CD4-positive, alpha-beta T cell treated with Interleukin-10 for 1 hour (primary cell): ENCODE measurements at places on chromosomes 2 and 18.
A peak's percentile ranks its signal among the peaks of the same experiment; 100 is the strongest.

GRCh38 chr18:72411261-72411660, 132.9 kb downstream of the CBLN2 start:
- DNase-seq, result no peak

DNA sequence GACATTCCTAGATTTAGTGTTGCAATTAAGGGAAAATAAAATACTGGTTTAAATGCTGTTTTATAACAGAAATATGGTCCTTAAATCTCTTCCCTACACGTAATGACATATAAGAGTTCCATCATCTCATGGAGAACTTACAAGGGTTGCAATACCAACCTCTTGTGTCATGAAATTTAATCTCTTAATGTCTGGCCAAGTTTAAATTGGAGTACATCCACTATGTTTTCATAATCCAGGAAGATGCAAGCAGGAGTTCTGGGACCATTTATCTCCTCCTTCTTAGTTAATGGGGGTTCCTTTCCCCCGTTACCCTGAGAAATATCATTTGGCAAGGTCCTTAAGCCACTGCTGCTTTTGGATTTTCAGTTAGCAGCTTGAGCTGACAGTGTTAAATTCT, 126.0 kb upstream of the ACVR2A start:
- no peak for DNase-seq

DNA sequence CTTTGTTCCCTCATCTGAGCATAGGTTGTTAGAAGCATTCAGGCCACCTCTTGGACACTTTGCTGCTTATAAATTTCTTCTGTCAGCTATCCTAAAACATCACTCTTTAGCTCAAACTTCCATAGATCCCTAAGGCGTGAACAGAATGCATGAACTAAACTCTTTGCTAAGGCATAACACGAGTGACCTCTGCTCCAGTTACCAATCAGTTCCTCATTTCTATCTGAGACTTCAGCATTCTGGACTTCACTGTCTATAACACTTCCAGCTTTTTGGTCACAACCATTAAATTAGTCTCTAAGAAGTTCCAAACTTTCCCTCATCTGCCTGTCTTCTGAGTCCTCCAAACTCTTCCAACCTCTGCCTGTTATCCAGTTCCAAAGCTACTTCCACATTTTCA, 8.3 kb upstream of the VWA3B start:
- DNase-seq, result no peak

GRCh38 chr2:99481941-99482340, 7.9 kb downstream of the REV1 start:
- DNase-seq, result no peak

GRCh38 chr2:35873921-35874320, 481.7 kb upstream of the CRIM1 start:
- DNase-seq, result no peak

GRCh38 chr2:237026981-237027711, 58.5 kb upstream of the COPS8 start:
- DNase-seq, result peak; percentile 35

GRCh38 chr2:88735853-88736252, 44.4 kb downstream of the RPIA start:
- no peak for DNase-seq

GRCh38 chr2:239609162-239609561, 208.3 kb upstream of the HDAC4 start:
- DNase-seq, result no peak

DNA sequence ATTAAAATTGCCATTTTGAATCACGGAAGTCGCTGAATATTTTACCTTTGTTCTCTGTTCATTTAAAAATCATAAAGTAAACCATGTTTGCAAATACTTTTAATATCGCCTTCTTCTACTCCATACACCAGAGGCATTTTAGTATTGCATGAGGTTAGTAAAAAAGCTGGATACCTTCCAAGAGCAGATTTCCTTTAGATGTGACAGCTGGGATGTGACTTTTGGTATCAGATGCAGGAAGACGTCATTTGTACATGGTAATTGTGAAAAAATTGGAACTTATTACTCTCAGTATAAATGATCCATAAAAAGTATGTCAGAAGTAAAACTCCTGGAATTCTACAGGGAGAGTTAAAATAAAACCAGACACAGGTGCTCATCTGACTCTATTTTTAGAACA, 89.5 kb downstream of the SLC4A10 start:
- no peak for DNase-seq

GRCh38 chr2:109317471-109318095, 188.6 kb downstream of the SH3RF3 start:
- DNase-seq, result no peak

- no peak for DNase-seq
Observed at GRCh38 chr18:38557006-38557405, 991.4 kb upstream of the CELF4 start.

GRCh38 chr2:178909507-178909906, 102.3 kb upstream of the TTN start:
- DNase-seq, result no peak

- DNase-seq, result no peak
Observed at GRCh38 chr18:36314098-36314497, 16.6 kb downstream of the FHOD3 start.

DNA sequence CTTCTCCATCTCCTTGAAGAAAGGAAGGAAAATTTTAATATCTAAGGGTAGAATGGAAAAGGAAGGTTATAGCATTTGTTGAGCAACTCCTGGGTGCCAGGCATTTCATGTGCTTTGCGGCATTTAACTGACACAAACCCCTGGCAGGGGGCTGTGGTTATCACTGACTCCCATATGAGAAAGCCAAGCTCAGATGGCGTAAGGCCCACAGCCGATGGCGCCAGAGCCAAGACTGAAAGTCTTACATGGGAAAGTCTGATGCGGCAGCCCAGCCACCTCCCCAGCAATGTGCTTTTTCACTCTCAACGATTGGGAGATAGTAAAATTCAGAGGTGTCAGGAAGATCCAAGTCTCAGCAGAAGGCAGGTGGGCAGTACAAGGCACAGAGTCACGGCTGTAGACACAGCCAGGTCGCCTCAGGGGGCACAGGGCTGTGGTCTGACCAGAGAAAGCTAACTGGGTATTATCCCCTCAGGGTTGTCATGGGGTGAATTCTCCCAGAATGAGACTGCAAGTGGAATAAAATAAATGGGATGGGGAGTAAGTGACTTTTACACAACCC, 324.2 kb upstream of the NCKAP5 start:
- no peak for DNase-seq
